ENCODE measurements at places on chromosomes 2 and 18.

GRCh38 chr2:121075006-121075551, 209.9 kb downstream of the TFCP2L1 start:
- no peak for DNase-seq

DNA sequence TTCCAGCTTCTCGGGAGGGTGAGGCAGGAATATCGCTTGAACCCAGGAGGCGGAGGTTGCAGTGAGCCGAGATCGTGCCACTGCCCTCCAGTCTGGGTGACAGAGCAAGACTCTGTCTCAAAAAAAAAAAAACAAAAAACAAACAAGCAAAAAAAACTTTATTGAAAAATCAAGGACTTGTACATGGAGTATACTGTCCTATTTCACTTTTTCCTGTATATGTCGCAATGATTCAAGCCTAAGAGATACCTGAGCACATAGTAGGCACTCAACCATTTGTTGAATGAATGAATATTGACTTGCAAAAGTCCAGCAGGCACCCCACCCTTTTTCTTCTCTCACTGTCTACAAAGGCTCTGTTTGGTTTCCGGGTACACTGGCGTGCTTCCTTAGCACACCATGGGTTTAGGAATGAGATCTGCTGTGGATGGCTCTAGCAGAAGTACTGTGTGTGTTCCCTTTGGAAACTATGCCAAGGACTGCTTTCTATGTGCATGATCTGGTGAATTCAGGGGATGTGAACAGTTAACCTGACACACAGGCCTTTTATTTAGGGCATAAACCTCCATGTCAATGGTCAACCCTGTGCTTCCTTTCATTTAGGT, 6.1 kb downstream of the APCDD1 start:
- no peak for DNase-seq

- no peak for DNase-seq
These were observed 2.6 kb upstream of the BCL2 start for GRCh38 chr18:63322206-63322605.

- DNase-seq, result no peak
These were observed 93.2 kb downstream of the CACNB4 start for GRCh38 chr2:152005607-152006006.

DNA sequence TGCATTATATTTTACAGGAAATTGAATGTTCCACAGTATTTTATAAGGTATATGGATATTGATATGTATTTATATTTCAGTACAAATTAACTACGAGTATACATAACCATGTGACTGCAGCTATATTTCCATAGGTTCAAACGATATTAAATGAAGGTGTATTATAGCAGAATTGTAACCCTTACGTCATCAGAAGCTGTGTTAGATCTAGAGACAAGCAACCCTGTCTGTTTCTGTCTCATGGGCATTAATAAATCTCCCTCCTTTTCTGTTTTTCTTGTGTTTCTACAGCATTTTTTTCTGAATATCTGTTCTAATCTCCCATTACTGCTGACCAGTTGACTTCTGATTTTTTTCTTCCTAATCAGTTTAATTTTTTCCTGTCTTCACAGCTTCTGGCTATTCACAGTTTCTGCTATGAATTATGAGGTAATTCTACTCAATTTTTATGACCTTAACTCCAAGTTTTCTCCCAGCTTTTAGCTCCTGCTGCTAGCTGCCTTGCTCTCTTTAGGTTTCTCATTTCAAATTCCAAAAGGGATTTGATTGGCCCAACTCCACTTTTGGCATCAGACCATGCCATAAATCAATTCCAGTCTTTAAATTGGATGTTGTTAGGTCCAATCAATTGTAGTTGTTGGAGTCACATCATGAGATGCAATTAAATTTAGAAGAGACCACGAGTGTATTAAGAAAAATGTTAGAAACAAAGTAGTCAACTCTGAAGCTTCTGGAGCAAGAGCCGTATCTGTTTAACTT, 277.5 kb upstream of the ZSWIM2 start:
- no peak for DNase-seq

DNA sequence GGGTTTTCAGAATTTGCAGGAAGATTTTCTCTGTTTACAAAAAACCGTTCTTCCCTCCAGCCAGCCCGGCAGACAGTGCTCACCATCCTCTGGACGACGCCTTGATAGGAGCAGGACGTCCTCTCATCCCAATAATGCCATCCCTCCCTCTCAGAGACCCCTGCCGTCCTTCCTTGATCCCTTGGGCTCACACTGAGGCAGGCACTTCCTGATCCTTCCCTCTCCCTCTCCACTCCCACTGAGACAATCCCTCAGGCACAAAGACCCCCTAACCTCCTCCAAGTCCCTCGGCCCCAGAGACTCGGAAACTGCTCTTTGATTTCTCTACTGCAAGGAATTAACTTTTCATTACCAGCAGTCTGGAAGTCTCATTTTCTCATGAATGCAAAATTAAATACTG, 42.5 kb downstream of the PAX3 start:
- DNase-seq, result no peak

DNA sequence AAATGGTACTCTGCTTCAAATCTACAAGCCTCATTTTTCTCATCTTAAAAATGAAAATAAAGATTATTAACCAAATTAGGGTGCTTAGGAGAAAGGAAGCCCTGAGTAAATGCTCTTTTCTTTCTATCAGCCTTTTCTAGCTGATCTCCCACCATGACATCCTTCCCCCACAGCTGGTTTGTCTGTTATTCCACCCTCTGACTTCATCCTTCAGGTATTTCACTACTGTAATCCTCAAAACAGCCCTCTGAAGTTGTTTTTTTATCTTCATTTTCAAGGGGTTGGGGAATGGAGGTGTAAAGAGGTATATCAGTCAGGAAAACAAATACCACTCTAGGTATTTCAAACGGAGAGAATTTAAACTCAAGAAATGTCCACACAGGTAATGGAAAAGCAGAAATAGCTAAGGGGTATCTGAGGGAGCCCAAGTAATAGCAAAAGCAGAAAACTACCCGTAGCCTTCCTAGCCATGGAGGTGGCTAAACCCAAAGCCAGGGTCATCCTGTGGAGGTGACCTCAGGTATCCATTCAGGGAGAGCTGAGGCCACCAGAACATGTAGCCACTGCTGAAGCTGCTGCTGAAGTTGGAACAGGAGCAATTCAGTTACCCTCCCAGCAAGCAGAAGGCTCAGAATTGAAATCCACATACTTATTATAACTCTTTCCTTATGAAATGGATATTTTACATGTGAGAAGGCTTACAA, 990.9 kb upstream of the ACVR2A start:
- no peak for DNase-seq

All from GM19239 (cell line).